Chondrocyte (in vitro differentiated cells): ENCODE measurements at places on chromosomes 7 and 10.
A peak's percentile ranks its signal among the peaks of the same experiment; 100 is the strongest.

DNA sequence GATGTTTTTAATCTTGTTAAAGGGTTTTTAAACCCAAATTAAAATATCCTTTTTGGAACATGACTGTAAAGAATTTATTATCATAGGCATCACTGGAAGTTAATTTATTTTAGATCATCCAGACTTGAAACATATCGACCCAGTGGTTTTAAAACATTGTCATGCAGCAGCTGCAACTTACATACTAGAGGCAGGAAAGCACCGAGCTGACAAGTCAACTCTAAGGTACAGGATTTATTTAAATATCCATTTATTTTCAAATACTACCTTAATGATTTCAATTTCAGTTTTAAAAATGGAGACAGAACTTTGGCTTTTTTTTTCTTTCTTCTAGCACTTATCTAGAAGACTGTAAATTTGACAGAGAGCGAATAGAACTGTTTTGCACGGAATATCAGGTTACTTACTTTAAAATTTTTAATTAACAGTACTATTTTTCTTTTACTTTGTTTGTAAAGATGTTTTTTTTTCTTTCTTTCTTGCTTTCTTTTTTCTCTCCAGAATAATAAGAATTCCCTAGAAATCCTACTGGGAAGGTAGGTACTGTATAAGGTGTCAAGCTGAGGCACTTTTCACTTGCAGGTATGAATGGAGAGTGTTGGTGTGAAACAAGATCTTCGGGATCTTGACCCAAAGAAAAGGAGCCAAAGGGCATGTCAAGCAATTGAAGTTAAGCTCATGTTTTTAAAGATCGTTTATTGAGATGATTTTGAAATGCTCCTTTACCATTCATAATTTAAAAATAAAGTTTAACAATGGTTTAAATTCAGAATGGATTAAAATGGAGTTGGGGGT lies 1.8 kb downstream of the COMMD3 start:
- DNase-seq = no peak
- peaks cover 51% of the 10 kb centered on the region for H3K4me1 ChIP-seq
- H3K36me3 ChIP-seq = no peaks in the 10 kb centered on the region
- peaks cover 4% of the 10 kb centered on the region for H3K27me3 ChIP-seq

DNA sequence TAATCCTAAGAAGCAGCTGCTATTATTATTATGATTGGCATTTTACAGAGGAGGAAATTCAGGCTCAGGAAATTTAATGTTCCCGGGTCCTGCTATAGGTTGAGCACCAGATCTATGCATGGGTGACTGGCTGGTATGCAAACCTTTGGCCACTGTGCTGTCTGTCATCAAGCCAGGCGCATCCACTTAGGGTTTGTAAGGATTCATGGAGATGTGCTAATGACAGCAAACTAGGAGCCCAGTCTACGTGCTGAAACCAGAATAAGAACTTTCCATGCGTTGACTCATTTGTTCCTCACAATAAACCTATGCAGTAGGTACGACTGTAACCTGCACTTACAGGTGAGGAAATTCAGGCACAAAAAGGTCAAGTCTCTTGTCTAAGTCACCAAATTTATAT lies 64.5 kb upstream of the ZMIZ1 start:
- no peak for DNase-seq
- no peaks in the 10 kb centered on the region for H3K36me3 ChIP-seq
- no peak overlapping the region for H3K4me3 ChIP-seq
- H3K27me3 ChIP-seq = peaks cover 13% of the 10 kb centered on the region
- H3K4me1 ChIP-seq = no peaks in the 10 kb centered on the region

GRCh38 chr7:9488555-9488954 lies 1055.1 kb downstream of the NXPH1 start:
- H3K36me3 ChIP-seq = peaks cover 2% of the 10 kb centered on the region
- H3K4me3 ChIP-seq = no peak overlapping the region
- no peak for DNase-seq
- peak overlapping the region; percentile 84 for H3K27ac ChIP-seq
- H3K4me1 ChIP-seq = peaks cover 44% of the 10 kb centered on the region
- no peaks in the 10 kb centered on the region for H3K27me3 ChIP-seq

- H3K4me1 ChIP-seq = no peaks in the 10 kb centered on the region
- H3K4me3 ChIP-seq = no peak overlapping the region
- H3K27me3 ChIP-seq = no peaks in the 10 kb centered on the region
- DNase-seq = no peak
Measured at GRCh38 chr7:158114056-158114850, 473.4 kb downstream of the PTPRN2 start.

- peaks cover 22% of the 10 kb centered on the region for H3K4me1 ChIP-seq
- H3K27me3 ChIP-seq = no peaks in the 10 kb centered on the region
- no peak overlapping the region for H3K4me3 ChIP-seq
- no peaks in the 10 kb centered on the region for H3K36me3 ChIP-seq
- DNase-seq = no peak
- no peak overlapping the region for H3K27ac ChIP-seq
Measured at GRCh38 chr10:114544045-114544659, 113.9 kb downstream of the ABLIM1 start.

- no peak for DNase-seq
- peaks cover 12% of the 10 kb centered on the region for H3K4me1 ChIP-seq
- H3K4me3 ChIP-seq = no peak overlapping the region
- H3K36me3 ChIP-seq = peaks cover 32% of the 10 kb centered on the region
Measured at GRCh38 chr10:101666083-101666482, 28.9 kb downstream of the FBXW4 start.

- H3K36me3 ChIP-seq = peaks cover 4% of the 10 kb centered on the region
- no peak overlapping the region for H3K4me3 ChIP-seq
- peaks cover 9% of the 10 kb centered on the region for H3K4me1 ChIP-seq
- DNase-seq = no peak
- no peaks in the 10 kb centered on the region for H3K27me3 ChIP-seq
Measured at GRCh38 chr7:99312316-99313203, 13.1 kb upstream of the ARPC1A start.

GRCh38 chr10:45368181-45368580 lies 5.8 kb upstream of the ALOX5 start:
- no peak overlapping the region for H3K4me3 ChIP-seq
- DNase-seq = no peak
- H3K4me1 ChIP-seq = peaks cover 4% of the 10 kb centered on the region
- no peak overlapping the region for H3K27ac ChIP-seq
- H3K36me3 ChIP-seq = no peaks in the 10 kb centered on the region
- H3K27me3 ChIP-seq = peaks cover 50% of the 10 kb centered on the region

GRCh38 chr7:37534893-37535610 lies 86.4 kb upstream of the ELMO1 start:
- H3K36me3 ChIP-seq = no peaks in the 10 kb centered on the region
- H3K4me1 ChIP-seq = peaks cover 3% of the 10 kb centered on the region
- no peak overlapping the region for H3K27ac ChIP-seq
- DNase-seq = no peak
- no peak overlapping the region for H3K4me3 ChIP-seq

DNA sequence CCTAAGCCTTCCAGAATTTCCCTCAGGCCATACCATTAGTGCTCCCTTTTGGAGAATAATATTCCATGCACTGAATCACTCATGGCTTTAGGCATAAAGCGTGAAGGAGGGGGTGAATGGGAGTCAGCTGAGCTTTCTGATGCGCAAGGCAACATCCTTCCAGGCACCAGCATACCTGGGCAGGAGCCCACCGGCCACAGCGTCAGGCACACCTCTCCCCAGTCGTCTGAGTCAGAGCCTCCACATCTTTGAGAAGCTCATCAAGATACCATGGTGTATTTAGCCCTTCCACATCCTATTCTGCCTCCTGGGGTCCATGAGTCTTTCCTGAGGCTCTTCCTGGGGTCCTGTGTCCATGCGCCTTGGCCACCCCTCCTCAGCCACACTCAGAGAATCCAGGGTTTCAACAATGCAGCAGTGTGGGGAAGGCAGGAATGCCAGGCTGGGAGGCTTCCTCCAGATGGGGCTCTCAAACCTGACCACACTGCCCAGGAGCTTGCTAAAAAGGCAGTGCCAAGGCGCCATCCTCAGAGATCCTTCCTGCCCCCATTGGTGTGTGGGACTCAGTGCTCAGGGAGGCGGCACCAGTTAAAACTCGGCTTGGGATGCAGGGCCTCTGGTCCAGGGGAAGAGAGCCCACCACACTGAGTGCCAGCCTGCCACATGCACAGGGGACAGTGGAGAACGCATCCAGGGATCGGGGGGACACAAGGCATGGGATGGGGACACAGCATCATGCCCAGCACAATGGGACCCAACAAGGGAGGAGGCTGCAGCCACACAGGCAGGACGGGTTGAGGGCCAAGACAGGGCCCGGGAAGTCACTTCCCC lies 31.6 kb downstream of the RASGEF1A start:
- DNase-seq = peak; percentile 68
- H3K36me3 ChIP-seq = peaks cover under 1% of the 10 kb centered on the region
- H3K4me1 ChIP-seq = no peaks in the 10 kb centered on the region
- H3K4me3 ChIP-seq = no peak overlapping the region
- H3K27me3 ChIP-seq = peaks cover 49% of the 10 kb centered on the region
- no peak overlapping the region for H3K27ac ChIP-seq

GRCh38 chr7:153381275-153382040 lies 621.9 kb downstream of the ACTR3B start:
- DNase-seq = no peak
- H3K4me3 ChIP-seq = no peak overlapping the region
- H3K27ac ChIP-seq = no peak overlapping the region
- no peaks in the 10 kb centered on the region for H3K36me3 ChIP-seq

DNA sequence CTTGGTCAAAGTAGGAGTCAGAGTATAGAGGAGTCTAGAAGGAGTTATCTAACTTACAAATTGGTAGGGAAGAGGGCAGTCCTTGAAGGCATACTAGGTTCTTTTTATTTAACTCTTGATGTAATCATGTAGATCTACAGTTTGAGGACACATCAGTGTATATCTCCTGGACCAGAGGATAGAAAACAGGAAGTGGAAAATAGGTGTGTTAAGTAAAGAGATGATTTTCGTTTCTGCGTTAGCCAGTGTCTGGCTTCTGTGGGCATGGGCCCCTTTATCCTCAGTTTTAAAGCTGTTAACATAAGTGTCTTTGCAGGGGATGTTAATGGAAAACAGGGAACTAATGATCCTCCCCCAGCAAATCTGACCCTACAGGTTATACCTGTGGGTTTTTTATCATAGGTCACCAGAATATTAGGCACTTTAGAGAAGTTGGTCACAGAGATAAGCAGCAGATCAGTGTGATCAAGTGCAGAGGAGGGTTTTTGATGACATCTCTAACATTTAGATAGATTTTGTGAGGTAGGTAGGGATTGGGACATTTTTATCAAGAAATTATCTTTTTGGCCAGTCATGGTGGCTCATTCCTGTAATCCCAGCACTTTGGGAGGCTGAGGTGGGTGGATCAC lies 58.6 kb upstream of the PRSS1 start:
- H3K27me3 ChIP-seq = peaks cover 12% of the 10 kb centered on the region
- H3K4me3 ChIP-seq = no peak overlapping the region
- DNase-seq = no peak

DNA sequence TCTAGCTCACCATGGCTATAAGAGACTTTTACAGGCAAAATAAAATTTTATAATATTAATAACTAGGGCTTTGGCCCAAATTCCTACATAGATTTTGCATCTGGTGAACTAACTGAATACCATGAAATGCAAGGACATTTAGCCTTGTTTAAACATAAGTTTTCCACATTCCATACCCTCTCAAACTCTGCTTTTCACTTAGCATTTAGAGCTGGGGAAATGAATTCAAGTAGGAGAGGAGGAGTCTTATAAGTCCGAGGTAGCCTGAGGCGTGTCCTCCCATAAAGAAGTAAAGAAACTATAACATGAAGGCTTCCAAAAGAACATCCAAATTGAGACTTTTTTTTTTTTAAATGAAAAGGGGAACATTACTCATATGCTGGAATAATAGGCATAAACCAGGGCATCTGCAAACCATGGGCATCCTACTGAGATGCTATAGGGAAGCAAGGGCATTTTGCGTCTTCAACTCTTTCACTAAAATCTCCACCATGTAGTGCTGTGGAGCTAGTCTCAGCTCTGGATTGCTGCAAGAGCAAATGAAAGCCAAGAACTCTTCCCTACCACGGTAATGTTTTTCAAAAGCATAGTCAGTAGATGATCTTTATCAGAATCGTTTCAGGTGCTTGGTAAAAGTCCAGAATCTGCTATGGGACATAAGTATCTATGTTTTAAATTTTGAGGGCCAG lies 79.1 kb downstream of the PALS2 start:
- no peaks in the 10 kb centered on the region for H3K4me1 ChIP-seq
- H3K36me3 ChIP-seq = no peaks in the 10 kb centered on the region
- no peak overlapping the region for H3K27ac ChIP-seq
- H3K27me3 ChIP-seq = no peaks in the 10 kb centered on the region
- no peak for DNase-seq

DNA sequence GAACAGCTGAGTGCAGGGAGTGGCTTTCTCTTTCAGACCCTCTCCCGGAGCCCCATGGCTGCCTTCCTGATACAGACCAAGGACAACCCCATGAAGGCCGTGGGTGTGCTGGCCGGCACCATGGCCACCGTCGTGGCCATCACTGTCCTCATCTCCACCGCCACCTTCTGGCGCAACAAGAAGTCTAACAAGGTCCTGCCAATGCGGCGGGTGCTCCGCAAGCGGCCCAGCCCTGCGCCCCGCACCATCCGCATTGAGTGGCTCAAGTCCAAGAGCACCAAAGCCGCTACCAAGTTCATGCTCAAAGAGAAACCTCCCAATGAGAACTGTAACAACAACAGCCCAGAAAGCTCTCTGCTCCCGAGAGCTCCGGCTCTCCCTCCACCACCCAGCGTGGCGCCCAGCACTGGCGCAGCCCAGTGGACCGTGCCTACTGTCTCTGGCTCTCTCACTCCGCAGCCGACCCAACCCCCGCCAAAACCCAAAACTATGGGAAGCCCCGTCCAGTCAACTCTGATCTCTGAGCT lies 11.2 kb downstream of the LRIT2 start:
- peaks cover 14% of the 10 kb centered on the region for H3K27me3 ChIP-seq
- DNase-seq = no peak
- no peaks in the 10 kb centered on the region for H3K36me3 ChIP-seq
- no peak overlapping the region for H3K27ac ChIP-seq
- no peak overlapping the region for H3K4me3 ChIP-seq

DNA sequence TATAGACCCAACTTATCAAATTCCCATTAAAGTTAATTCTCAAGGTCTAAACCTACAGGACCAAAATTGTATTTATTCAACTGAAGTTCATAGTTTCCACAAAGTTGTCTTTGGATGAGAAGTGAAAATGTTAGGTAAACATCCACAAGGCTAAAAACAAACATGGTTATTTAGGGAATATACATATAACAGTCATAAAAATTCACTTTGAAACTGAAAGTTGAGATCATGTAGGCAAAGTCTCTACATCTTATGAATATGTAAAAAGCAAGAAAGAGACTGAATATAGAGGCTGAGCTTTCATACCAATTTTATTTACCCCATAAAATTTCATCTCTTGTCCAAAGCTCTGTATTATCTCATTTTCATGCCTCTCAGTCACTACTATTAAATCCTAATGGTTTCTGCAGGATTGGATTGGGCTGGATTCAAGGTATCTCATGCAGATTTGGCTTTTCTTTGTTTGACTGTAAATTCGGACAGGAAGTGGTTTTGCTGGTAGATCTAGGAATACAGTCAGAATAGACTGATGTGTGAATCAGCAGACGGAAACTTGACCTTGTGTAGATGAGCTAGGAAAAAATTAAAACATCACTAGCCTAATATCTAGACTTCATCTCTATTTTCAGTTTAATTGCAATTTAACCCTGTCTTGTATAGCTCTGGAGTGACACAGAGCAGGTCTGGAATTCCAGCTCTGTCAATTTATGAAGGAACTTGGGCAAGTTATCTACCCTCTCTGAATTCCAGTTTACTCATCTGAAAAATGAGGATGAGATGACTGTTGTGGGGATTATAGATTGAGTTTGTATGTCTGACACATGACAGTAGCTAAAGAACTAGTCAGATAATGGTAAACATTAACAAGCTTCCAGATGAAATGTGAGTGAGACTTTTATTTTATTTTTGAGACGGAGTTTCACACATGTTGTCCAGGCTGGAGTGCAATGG lies 27.3 kb upstream of the SKAP2 start:
- H3K36me3 ChIP-seq = no peaks in the 10 kb centered on the region
- H3K27me3 ChIP-seq = peaks cover 29% of the 10 kb centered on the region
- no peak for DNase-seq
- no peaks in the 10 kb centered on the region for H3K4me1 ChIP-seq
